ENCODE measurements at places on chromosomes 7 and 10.

GRCh38 chr10:71657604-71658466, 61.7 kb downstream of the C10orf105 start:
- no peak for DNase-seq

DNA sequence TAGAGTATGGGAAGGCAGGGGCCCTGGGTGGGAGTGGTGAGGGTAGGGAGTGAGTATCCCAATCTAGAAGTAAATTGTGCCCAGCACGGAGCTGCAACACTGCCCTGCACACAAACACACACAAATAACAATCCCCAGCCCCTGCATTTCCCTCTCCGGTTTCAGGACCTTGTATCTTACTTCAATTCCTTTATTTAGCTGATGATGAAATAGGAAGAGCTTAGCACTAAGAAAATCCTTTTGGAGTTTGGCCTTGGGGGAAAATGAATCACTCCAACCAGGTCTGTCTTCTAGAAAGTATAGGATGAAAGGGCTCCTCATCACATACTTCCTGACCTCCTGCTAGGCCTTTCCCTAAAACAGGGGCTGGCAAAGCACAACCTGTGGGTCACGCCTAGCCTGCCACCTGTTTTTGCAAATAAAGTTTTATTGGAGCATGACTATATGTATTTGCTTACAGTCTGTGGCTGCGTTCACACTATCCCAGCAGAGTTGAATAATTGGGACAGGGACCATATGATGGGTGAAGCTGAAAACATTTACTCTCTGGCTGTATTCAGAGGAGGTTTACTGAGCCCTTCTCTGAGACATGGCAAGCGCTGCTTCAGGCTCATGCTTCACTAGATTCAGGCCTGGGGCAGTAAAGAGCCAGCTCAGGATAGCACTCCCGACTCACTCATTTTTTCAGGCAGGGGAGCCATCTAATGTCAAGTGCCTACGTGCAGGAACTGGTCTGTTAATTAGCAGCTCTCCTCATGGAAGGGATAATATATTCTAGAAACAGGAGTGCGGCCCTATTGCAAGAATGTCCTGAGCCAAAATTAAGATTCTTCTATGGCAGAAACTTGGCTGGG, 111.0 kb downstream of the EGFR start:
- no peak for DNase-seq

DNA sequence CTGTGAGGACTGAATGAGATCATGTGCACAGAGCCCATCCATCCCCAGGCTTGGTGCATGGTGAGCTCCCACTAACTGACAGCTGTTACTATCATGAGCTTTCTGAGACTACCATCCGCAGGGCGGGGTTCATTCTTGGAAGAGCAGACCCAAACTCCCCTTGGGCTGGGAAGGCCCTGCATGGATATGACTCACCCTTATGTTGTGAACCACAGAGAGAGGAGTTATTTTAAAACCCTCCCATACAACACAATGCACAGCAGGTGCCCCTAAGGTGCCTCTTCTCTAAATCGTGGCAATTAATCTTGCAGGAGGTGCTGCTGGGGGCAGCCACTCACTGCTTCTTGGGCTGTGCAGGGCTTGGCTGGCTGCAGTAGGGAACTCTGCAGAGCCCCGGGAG, 219.1 kb downstream of the GFRA1 start:
- no peak for DNase-seq

DNA sequence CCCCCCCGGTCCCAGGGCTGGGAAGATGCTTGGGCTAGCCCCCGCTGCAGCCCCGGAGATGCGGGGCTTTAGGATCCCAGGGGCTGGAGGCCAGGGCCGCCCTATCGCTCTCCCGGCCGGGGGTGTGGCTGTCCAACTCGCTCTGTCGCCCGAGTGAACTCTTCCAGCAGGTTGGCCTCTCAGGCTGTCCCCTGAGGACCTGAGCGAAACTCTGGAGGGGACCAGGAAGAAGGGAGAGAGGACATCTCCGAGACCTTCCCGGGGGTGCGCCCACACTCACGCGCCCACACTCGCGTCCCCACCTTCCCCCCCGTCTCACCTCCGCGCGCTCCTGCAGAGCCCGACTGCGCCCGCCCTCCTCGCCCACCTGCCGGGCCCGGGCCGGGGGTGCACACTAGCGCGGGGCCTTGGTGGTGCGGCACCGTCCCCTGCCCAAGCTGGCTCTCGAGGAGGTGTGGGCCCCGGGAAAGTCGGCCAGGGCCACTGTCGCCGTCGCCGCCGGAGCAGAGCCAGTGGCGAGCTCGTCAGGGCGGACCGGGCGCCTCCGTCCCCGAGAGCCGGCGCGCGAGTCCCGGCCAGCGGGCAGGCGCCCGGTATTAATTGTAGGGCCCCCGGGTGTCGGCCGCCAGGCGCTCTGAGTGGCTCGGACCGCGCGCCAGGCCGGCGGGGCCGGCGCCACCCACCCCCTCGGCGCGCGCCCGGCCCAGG, 101.7 kb upstream of the SVIL start:
- peak; percentile 39 for DNase-seq

GRCh38 chr7:50976064-50976463, 193.4 kb upstream of the GRB10 start:
- DNase-seq: no peak

GRCh38 chr10:33132626-33133025, 174.6 kb upstream of the ITGB1 start:
- no peak for DNase-seq

DNA sequence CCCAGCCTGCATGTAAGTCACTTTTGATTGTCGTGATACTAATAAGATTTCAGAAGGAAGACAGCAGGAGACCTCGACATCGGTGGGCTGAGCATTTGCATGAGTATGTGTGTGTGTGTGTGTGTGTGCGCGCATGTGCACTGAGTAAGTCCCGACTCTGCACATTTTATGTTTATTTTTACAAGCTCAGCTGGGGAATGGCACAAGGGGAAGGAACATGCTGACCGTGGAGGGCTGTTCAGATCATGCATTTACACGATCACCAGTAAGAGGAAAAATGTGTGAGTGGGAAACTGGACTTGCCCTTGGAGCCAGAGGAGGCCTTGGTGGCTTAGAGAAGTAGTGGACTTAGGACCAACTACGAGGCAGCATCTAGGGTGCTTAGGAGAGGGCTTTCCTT, 41.3 kb downstream of the IL2RA start:
- DNase-seq: no peak

DNA sequence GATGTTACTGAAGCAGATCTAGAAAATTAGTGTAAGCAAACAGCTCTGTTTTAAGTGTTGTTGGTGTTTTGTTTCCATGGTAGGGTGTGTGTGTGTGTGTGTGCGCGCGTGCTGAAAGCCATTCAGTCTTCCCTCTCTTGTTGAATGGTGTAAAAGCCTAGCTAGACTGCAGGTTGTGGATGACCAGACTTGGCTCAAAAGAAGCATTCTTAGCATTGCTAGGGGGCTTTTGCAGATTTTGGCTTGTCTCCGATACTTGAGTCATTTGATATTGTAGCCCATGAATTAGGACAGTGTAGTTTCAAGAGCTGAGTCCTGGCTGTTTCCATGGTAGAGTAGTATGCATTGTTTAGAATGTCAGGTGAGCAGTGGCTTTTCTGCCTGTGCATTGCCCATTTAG, 99.1 kb downstream of the SND1 start:
- DNase-seq: no peak

DNA sequence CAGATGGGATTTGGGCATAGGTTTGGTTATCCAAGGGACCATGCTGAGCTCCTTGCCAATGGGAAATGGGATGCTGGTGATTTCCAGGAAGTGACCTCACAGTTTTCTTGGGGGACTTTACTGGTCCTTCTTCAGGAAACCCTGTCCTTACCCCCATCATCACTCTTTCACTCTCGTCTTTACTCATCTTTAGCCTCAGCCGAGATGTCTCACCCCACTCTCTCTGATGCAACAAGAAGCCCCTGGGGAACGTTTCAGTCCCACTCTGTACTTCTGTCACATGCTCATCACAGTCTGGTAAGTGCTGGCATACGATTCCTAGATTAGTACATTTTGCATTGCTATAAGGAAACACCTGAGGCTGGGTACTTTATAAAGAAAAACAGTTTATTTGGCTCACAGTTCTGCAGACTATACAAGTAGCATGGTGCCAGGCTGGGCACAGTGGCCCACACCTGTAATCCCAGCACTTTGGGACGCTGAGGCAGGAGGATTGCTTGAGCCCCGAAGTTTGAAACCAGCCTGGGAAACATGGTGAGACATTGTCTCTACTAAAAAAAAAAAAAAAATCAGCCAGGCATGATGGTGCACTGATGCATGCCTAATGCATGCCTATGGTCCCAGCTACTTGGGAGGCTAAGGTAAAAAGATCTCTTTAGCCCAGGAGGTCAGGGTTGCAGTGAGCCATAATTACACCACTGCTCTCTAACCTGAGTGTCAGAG, 63.5 kb upstream of the VKORC1L1 start:
- no peak for DNase-seq

DNA sequence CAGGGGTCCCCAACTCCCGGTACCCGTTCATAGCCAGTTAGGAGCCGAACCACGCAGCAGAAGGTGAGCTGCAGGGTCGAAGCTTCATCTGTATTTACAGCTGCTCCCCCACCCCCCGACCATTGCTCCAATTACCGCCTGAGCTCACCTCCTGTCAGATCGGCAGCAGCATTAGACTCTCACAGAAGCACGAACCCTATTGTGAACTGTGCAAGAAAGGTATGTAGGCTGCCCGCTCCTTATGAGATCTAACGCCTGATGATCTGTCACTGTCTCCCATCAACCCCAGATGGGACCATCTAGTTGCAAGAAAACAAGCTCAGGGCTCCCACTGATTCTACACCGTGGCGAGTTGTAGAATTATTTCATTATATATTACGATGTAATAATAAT, 14.6 kb upstream of the AZGP1 start:
- DNase-seq: no peak

- DNase-seq: no peak
Measured at GRCh38 chr7:39681887-39682441, 58.6 kb downstream of the RALA start.

GRCh38 chr10:101223274-101224059, 5.8 kb downstream of the LBX1 start:
- no peak for DNase-seq

DNA sequence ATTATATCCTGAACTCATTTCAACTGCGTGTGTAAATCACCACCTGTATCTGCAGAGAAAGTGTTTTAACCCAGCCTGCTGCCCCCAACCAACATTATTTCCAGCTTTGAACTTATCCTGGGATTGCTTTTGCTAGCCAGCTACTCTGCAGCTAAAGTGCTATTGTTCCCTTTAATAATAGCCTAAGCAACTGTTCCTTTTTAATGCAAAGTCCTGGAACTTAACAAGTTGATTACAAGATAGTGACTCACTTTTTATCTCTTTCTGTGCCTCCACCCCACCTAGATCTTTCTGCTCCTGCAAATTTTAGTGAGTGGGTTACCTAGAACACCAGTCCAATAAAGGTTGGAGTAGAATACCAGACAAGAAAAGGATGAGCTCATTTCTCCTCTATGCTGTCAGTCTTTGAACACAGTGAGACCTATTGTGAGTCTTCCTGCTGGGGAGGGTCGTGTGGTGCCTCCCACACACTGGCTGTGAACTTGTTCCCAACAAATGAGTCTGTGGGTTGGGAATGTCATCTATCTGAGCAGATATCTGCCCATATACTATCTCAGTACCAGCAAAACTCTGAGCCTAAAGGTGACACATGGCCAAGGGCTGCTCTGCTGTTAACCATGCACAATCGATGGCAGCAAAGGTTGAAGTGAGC, 137.7 kb downstream of the FAM204A start:
- DNase-seq: no peak

GRCh38 chr7:102272075-102272916, 14.4 kb upstream of the SH2B2 start:
- DNase-seq: peak; percentile 78

GRCh38 chr10:104690959-104691358, 49.9 kb downstream of the SORCS3 start:
- DNase-seq: no peak

DNA sequence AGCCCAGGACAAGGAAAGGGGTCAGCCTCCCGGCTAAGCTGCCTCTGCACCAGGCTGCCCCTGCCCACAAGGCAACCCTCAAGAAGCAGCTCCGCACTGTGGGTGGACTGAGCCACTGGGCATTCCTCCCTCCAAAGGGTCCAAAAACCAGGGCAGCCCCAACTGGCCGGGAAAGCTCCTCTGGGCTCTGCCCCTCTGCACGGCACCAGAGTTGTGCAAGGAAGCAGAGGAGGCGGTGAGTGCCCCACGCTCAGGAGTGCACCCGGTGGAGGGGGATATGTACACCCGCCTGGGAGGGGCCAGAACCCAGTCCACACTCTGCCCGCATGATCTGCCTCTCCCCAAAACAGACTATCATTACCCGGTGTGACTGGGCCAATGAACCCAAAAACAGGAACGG, 43.8 kb downstream of the PTPRN2 start:
- no peak for DNase-seq

- no peak for DNase-seq
Measured at GRCh38 chr7:149823631-149824199, 14.5 kb upstream of the ZNF862 start.

- no peak for DNase-seq
Measured at GRCh38 chr10:102775201-102775934, 31.6 kb downstream of the WBP1L start.

- DNase-seq: peak; percentile 61
Measured at GRCh38 chr7:56074371-56074791, 10.3 kb downstream of the SUMF2 start.

DNA sequence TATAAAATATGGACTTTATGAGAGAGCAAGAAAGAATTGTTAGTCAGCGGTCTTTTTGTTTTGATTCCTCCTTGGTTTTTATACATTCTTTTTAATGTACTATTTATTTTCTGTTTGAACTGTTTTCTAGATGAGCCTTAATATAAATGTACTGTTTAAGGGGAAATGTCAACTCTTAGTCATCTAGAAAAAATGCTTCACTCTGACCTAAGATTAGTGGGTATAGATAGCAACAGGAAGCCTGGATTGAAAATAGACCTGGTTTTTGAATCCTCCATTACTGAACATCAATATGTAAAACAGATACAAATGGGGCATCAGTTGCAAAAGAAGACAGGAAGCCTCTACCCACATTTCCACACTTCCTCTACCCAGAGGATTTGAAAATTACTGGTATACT, 87.8 kb downstream of the CHRM2 start:
- no peak for DNase-seq

GRCh38 chr7:359766-360361, 69.9 kb downstream of the FOXL3 start:
- DNase-seq: no peak

GRCh38 chr7:122352454-122352853, 47.9 kb upstream of the FEZF1 start:
- no peak for DNase-seq

GRCh38 chr7:82376739-82377138, 66.8 kb downstream of the CACNA2D1 start:
- no peak for DNase-seq

GRCh38 chr10:106384496-106384895, 780.0 kb downstream of the SORCS1 start:
- no peak for DNase-seq

GRCh38 chr7:28350662-28351061, 61.7 kb upstream of the CREB5 start:
- no peak for DNase-seq

Measured in activated naive CD4-positive, alpha-beta T cell treated with anti-CD3 and anti-CD28 coated beads, Interleukin-2, amount 50 U/mL, for 16 hours (primary cell).